Endodermal cell (in vitro differentiated cells): ENCODE measurements at places on chromosomes 3 and 15. TPM values are rescaled to one million over a fixed set of nuclear protein-coding genes. Genes with fewer than 3 reads are reported as not detected.

CPA3 gene
- total RNA-seq: not detected in 3 replicates

DNA sequence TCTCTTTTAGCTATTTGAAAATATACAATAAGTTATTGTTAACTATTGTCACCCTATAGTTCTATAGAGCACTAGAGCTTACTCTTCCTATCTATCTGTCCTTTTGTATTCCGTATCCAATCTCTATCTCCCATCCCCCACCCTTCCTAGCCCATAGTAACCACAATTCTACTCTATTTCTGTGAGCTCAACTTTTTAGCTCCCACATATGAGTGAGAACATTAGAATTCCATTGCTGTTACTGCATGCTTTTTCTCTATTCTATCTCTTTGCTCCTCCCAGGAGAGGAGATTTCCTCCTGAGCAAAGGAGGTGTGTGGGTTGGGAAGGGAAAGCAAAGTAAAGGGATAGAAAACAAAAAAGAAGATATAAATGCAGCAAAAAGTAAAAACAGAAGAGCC lies 105.6 kb upstream of the SLC4A7 start:
- DNase-seq: no peak
- no peaks in the 10 kb centered on the region for H3K27me3 ChIP-seq
- H3K27ac ChIP-seq: no peak overlapping the region
- H3K4me3 ChIP-seq: peak overlapping the region; percentile 41

GRCh38 chr3:187741403-187742350 lies 3.6 kb downstream of the BCL6 start:
- H3K27me3 ChIP-seq: peaks cover 34% of the 10 kb centered on the region
- no peaks in the 10 kb centered on the region for H3K36me3 ChIP-seq
- H3K27ac ChIP-seq: no peak overlapping the region
- DNase-seq: peak; percentile 82
- peak overlapping the region; percentile 85 for H3K4me3 ChIP-seq

GABRA5 gene
- 3.8 to 5.7 TPM (median 4.4 TPM) in 3 replicates for total RNA-seq

DNA sequence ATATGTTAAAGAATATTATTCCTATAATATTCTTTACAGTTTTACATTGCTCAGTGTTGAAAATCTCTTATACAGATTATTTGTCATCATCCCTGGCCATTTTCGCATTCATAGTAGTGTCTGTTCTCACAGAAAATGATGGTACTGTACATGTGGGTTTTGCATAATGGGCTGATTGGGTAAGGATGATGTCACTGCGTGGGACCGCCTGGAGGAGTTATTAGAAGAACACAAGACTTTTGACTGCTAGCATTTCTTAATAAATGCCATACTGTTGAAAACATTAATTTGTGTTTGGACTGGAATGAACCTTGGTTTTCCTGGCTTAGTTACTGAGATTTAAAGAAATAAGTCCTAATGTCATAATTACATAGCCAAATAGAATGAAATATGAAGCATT lies 20.3 kb downstream of the LRCH3 start:
- no peak for DNase-seq
- peaks cover 11% of the 10 kb centered on the region for H3K36me3 ChIP-seq
- no peak overlapping the region for H3K27ac ChIP-seq
- H3K4me3 ChIP-seq: no peak overlapping the region
- H3K27me3 ChIP-seq: no peaks in the 10 kb centered on the region

DNA sequence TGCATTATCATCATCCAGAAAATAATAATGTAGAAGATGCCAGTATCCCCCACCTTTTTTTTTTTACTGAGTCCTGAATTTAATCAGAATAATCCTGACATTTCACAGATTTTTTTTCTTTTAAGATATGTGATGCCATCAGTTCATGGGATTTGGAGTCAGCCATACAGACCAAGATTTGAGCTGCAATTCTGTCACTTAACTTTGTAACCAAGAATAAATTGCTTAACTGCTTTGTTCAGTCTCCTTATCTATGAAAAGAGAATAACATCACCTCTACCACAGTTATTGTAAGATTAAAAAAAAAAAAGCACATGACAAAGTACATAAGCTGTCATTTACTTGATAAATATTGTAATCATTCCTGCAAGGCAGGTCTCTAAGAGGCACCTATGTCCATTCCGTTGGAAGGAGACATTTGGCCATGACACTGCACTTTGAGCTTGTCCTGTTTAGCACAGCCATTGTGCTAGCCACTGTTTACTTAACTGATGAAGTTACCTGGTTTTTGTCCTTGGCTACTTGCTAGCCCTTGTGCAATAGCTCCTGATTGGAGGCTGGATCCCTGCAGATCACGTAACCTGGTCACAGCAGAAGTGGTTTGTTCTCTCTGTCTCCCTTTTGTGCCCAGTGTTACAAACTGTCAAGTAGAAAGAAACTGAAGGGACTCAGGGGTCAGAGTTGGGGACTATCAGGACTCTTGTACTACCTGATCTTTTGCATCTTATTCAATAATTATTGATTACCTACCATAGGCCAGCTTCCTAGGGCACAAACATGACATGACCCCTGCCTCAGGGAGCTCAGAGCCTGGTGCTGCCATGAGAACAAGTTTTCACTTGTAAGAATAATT lies 306.0 kb downstream of the WDR72 start:
- H3K27ac ChIP-seq: no peak overlapping the region
- DNase-seq: no peak
- H3K4me3 ChIP-seq: no peak overlapping the region
- H3K36me3 ChIP-seq: no peaks in the 10 kb centered on the region

GRCh38 chr3:71629289-71629688 lies 45.8 kb upstream of the FOXP1 start:
- DNase-seq: no peak
- no peak overlapping the region for H3K27ac ChIP-seq
- H3K4me3 ChIP-seq: no peak overlapping the region
- H3K36me3 ChIP-seq: no peaks in the 10 kb centered on the region
- no peaks in the 10 kb centered on the region for H3K4me1 ChIP-seq
